ENCODE measurements at places on chromosomes 11 and 22. TPM values are rescaled to one million over a fixed set of nuclear protein-coding genes. Genes with fewer than 3 reads are reported as not detected.

- H3K36me3 ChIP-seq, result no peaks in the 10 kb centered on the region
- no peak for DNase-seq
- H3K27ac ChIP-seq, result no peak overlapping the region
These were observed 7.8 kb upstream of the NOX4 start for GRCh38 chr11:89498845-89499448.

- no peaks in the 10 kb centered on the region for H3K27me3 ChIP-seq
- no peak overlapping the region for H3K4me3 ChIP-seq
- H3K4me1 ChIP-seq, result peaks cover 8% of the 10 kb centered on the region
- no peaks in the 10 kb centered on the region for H3K36me3 ChIP-seq
These were observed 985 bp downstream of the MPZL2 start for GRCh38 chr11:118263112-118263511.

GRCh38 chr11:66316849-66317251 lies at the start of gene CD248:
Gene CD248, minus strand, starts transcription at chr11:66317044. Its CDS starts 17 bp downstream, at chr11:66317027.
- H3K4me1 ChIP-seq, result peaks cover 60% of the 10 kb centered on the region
- H3K27me3 ChIP-seq, result no peaks in the 10 kb centered on the region
- H3K27ac ChIP-seq, result peak within 1 kb of the TSS; percentile 73
- H3K36me3 ChIP-seq, result no peaks in the 10 kb centered on the region

GRCh38 chr11:42773729-42774128 lies 538.1 kb upstream of the API5 start:
- no peak overlapping the region for H3K4me3 ChIP-seq
- no peaks in the 10 kb centered on the region for H3K27me3 ChIP-seq
- DNase-seq, result no peak
- no peaks in the 10 kb centered on the region for H3K36me3 ChIP-seq

DNA sequence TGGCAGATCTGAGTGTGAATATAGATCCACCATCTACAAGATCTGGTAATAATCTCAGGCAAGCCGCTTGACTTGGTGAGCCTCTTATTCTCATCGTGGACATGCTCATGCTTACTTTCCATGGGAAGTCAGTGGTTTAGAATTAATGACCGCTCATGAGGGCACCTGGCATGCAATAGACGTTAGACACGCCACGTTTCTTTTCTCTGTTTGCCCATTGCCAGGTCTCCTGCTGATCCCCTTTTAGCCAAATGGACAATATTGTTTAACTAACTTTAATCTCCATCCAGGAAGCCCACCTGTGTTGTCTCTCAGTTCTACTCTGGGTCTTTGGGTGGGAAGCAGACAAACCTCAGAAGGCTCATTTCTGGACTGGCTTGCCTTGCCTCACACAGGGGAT lies 439.1 kb downstream of the ETS1 start:
- no peak overlapping the region for H3K4me3 ChIP-seq
- H3K36me3 ChIP-seq, result no peaks in the 10 kb centered on the region
- H3K4me1 ChIP-seq, result no peaks in the 10 kb centered on the region
- H3K27me3 ChIP-seq, result no peaks in the 10 kb centered on the region

The CST6 gene
- total RNA-seq, result not detected

The CRYBB2 gene
- total RNA-seq, result not detected
